ENCODE measurements at places on chromosomes 2 and 18.

- no peak for DNase-seq
Observed at GRCh38 chr18:31555971-31556747, 35.5 kb upstream of the TTR start.

- DNase-seq, result no peak
Observed at GRCh38 chr2:205646680-205647079, 35.6 kb upstream of the NRP2 start.

DNA sequence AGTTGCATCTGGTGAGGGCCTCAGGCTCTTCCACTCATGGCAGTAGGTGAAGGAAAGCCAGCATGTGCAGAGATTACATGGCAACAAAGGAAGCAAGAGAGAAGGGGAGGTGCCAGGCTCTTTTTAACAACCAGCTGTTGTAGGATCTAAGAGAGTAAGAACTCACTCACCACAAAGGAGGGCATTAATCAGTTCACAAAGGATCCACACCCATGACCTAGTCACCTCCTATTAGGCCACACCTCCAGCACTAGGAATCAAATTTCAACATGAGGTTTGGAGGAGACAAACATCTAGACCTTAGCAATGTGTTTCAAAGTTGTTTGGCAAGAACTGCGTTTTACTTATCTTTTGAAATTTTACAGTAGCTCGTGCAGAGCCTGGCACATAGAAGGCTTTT, 20.5 kb upstream of the REG3A start:
- no peak for DNase-seq

DNA sequence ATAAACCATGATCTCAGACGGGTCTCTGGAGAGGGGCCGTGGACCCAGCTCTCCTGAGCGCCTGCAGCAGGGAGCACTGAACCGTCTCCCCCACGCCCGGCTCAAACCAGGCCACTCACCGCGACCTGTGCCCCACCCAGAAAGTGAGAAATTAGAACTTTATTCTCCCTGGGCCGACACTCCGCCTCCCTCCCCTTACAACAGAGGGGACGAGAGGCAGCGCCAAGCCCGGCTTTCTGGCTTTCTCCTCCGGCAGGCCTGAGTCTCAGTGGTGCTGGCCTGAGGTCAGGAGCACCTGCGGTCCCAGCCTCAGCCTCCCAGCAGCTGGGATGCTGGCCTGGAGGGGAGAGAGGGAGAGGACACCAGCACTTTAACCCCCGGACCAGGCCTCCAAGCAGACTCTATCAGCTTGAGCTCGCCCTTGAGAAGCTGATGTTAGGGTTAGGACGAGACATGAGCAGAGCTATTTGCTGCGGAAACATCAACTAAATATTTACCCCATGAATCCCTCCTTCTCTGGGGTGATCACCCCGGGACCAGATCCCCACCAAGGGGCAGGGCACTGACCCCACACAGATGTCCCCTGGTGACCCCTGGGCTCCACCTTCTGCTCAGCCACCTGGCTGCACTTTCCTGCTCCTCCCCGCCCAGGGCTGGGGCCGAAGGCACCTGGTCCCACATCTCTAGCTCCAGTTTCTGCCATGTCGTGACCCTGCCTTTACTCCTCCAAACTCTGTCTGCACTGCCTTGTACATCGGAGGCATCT, 856.3 kb upstream of the SALL3 start:
- no peak for DNase-seq

DNA sequence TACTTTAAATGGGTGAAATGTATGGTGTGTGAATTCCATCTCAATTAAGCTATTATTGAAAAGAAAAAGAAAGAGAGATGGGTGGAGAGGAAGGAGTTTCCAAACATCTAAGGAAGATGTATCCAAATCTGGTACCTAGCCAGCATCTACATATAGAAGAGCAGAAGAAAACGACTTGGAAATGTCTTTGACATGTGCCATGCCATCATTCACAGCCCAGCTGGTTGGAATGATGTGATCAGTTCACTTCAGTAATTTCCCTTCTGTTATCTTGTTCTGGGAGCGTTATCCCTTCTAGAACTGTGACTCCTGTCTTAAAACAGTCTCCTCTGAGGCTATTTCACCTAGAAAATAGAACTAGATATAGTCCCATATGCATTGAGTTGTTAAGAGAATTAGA, 312.8 kb upstream of the GYPC start:
- DNase-seq, result no peak

- no peak for DNase-seq
Observed at GRCh38 chr18:64185987-64186386, 37.1 kb upstream of the LINC00305 start.

DNA sequence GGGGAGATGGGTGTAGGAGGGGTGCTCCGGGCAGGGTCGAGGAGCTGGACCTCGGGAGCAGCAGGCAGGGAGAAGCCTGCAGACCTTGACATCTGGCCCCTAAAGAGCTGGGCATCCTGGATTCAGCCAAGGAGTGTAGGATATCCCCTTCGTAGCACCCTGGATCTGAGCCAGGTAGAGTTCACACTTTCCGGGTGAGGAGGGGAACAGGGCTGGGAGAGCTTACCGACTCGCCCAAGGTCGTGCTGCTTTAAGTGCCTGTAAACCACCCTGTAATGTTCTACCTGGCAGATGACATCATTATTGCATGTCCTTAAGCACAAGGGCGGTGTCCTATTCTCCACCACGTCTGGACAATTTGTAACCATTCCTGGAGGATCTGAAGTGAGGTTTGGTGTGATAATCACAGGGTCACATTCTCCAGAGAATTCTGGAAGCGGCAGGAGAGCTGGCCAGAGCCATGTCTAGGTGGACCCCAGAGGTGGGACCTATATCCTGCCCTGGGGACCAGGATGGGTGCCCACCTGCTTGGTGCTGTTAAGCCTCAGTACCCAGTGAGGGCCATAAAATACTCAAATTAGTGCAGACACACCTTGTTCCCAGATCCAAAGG, 14.6 kb downstream of the ITM2C start:
- DNase-seq, result no peak

DNA sequence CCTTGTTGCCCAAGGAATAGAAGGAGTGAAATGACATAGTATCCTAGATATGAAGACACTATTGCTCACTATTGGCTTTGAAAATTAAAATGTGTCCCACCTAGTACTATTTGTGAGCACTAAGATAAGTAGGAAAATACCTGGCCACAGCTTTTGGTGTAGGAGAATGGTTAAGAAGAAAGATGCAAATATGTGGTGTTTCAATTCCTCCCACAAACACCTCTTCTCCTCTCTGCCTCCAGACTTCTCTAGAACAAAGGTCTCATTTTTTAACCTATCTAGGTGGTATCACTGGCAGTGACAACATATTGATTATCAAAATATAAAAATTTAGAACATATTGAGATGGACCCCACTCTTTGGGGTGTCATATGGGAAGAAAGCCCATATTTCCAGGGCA, 929.9 kb upstream of the FANCL start:
- no peak for DNase-seq

- no peak for DNase-seq
Observed at GRCh38 chr2:216232721-216233120, 123.6 kb downstream of the XRCC5 start.

DNA sequence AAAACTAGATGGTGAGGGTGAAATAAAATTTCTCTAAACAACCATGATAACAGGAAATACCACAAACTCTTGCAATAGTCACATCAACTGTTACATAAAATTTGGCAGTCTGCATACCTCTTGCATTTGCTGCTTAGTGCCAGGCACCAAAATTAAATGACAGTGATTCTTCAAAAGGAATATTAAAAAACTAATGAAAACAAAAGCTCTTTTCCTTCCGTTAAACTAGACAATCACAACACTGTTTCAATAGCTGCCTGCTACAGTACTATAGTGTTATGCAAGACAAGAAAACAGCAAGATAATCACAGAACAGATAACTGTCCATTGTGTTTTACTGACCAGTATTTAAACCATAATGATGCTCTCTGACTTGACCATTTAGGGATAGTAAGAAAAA, 239.0 kb upstream of the SMAD7 start:
- no peak for DNase-seq

GRCh38 chr2:55511508-55512124, 7.9 kb upstream of the CFAP36 start:
- DNase-seq, result no peak

DNA sequence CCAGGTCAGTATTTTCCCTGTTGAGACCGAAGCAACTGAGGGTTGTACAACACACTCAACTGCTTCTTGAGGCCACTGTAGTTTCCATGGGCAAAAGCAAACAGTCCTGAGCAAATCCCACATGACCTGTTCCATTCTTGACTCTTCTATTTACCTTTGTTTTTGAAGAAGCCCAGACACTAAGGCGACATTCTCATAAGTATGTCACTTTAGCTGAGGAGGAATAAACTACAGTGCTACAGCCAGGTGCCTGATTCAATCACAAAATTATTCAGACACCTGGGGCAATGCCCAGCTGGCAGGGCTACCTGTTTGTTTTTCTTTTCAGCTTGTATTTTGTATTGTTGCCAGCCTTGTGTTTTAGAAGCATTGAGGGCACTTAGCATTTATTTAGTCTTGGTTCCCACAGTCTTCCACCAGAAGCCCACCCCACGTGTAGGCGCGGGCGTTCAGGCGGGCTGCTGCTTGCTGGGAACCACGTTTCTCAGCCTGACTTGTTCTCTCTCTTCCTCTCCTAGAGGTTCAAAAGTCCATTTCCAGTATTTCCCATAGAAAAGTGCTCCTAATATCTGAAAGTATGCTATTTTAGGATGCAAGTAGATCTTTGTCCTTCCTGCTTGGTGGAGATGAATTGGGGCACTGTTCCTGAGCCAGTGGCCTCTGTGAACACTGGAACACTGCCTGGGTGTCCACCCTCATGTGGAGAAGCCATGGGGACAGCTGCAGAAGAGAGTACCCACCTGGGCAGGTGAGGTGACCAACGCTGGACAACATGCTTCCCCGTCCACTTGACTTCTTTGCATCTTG, 99.0 kb upstream of the COPS8 start:
- peak; percentile 53 for DNase-seq

- DNase-seq, result no peak
Observed at GRCh38 chr2:220847006-220847405, 725.1 kb downstream of the EPHA4 start.

DNA sequence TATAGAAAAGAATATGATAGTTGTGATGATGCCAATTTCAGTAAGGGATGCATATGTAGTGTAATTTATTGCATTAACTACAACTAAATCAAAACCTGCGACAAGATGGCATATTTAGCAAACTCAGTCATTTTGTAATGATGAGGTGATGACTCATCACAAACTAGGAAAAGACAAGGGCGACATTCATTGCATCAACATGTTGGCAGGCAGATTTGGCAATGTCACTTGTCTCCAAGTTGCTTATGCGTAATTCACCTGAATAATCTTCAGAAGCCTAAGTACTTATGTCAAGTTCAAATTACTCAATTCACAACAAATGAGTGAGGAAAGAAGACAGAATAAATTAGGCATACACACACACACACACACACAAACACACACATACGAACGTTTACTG, 273.2 kb upstream of the RGPD4 start:
- no peak for DNase-seq

GRCh38 chr2:235077046-235077445, 125.2 kb downstream of the SH3BP4 start:
- no peak for DNase-seq

GRCh38 chr2:170404846-170405245, 226.9 kb downstream of the MYO3B start:
- no peak for DNase-seq

GRCh38 chr2:199460101-199460671, 2.4 kb upstream of the SATB2 start:
- DNase-seq, result no peak

GRCh38 chr2:53640466-53640865, 127.1 kb upstream of the CHAC2 start:
- no peak for DNase-seq

DNA sequence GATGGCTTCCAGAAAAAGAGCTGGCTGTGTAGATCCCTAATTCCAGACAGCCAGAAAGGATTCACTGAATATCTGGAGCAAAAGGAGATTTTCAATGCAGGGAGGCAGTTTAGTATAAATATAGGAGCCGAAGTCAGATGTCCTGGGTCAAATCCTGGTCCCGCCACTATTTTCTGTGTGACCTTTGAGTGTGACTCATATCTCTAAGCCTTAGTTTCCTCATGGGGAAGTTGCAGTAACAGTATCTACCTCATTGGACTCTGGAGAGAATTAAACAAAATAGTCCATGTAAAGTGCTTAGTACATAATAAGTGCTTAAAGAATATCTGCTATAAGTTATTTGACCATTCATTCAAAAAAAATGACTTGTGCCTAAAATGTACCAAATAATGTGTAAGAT, 52.1 kb upstream of the ITGA6 start:
- DNase-seq, result no peak

- no peak for DNase-seq
Observed at GRCh38 chr2:36809069-36809445, 112.5 kb downstream of the VIT start.

DNA sequence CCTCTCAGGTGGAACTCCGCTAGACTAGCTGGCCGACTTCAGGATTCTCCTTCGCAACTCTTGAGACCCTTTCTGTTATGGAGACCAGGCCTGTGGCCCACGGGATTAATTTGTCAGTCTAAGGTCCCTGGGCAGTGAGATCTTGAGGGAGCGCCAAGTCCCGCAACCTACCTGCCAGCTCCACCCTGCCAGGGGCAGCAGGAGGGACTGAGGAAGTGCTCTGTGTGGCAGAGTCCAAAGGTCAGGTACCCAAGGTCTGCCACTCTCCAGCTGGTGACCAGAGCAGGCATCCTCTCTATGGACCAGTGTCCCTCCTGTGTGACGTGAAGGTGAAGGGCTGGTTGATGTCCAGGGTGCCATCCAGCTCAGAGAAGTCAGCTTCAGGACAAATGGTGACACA, 4.3 kb upstream of the SPATA3 start:
- no peak for DNase-seq

- DNase-seq, result no peak
Observed at GRCh38 chr2:177273408-177273807, 8.9 kb upstream of the NFE2L2 start.

DNA sequence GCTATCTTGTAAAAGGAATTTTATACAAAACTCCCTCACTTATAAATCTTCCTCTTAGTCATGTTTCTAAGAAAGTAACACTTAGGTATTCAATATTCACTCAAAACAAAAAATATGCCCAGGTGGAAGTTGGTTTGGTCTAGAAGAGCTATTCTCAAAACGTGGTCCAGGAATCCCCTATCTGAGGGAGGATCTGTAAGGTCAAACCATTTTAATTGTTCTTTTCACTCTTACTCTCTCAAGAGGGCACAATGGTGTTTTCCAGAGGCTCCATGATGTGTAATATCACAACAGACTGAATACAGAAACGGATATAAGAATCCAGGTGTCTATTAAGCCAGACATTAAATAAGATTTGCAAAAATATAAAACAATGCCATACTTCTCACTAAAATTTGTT, 9.9 kb downstream of the MOB1A start:
- DNase-seq, result no peak

DNA sequence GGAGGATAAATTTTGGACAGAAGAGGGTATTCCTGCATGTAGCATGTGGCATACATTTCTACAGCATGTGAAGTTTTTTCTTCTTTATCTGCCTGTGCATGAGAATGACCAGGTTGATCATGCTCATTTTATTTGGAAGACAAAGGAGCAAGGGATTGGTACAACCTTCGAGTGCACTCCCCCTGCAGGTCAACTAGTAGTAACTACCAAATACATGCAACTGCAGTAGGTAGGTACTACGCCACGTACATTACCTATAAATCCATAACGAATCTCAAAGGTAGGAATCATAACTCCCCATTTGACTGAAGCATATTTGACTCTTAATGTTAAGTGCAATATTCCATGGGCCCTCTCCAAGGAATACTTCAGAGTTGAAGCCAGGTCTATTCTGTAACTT, 763.9 kb downstream of the TSN start:
- DNase-seq, result no peak

GRCh38 chr2:150403457-150403856, 84.0 kb downstream of the RND3 start:
- DNase-seq, result no peak

GRCh38 chr18:44051026-44051425, 629.7 kb upstream of the SETBP1 start:
- DNase-seq, result no peak

All from NCI-H187 (cell line).